ENCODE measurements at places on chromosomes 12 and 14.
A peak's percentile ranks its signal among the peaks of the same experiment; 100 is the strongest.

- DNase-seq: no peak
Measured at GRCh38 chr14:101363261-101363555, 198.1 kb upstream of the DIO3 start.

GRCh38 chr14:20580242-20580641, 7.6 kb downstream of the RNASE11 start:
- DNase-seq: no peak

GRCh38 chr12:127770118-127770517, 496.9 kb upstream of the TMEM132C start:
- no peak for DNase-seq

GRCh38 chr14:97975962-97976361, 1178.8 kb downstream of the VRK1 start:
- DNase-seq: no peak

GRCh38 chr12:91361864-91362263, 179.2 kb upstream of the DCN start:
- DNase-seq: peak; percentile 27

DNA sequence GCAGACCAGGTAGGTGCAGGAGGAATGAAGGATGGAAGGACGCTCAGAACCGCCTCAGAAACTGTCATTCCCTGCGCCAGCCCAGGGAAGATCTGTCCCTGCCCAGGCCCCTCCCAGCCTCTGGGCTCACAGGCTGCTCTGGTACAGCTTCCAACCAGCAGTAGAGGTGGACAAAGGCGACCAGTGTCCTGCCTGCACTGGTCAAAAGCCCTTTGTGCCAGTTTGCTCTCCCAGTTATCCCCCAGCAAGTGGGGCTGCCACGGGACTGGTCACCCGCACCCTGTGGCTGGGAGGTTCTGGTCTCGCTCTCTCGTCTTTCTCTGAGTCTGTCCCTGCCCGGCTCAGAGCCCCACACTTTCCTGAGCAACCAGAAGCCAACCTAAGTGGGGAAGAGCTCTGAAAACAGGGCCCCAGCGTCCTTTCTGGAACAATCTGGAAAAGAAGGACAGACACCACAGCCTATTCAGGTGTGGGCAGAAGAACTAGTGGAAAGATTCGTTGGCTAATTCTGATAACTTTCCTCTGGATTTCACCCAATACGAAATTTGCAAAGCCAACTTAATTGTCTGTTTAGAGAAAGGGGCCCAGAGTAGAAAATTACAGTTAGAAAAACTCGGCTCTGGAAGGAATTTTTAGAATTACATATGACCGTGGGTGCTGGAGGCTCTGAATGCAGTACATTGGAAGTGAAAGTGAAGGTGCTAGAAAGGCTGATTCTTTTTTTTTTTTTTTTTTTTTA, 21.7 kb downstream of the SNRNP35 start:
- DNase-seq: no peak

GRCh38 chr12:14356147-14356546, 9.3 kb upstream of the ATF7IP start:
- no peak for DNase-seq

GRCh38 chr14:53716578-53716977, 240.0 kb downstream of the BMP4 start:
- DNase-seq: no peak

GRCh38 chr14:30656190-30656632, 34.1 kb downstream of the SCFD1 start:
- no peak for DNase-seq

GRCh38 chr12:130017591-130018449, 114.0 kb upstream of the TMEM132D start:
- DNase-seq: peak; percentile 53

- no peak for DNase-seq
Measured at GRCh38 chr12:5494343-5494742, 62.4 kb downstream of the NTF3 start.

GRCh38 chr12:119235197-119235751, 56.5 kb downstream of the HSPB8 start:
- DNase-seq: no peak

GRCh38 chr12:109795023-109795422, 38.2 kb downstream of the TRPV4 start:
- no peak for DNase-seq

DNA sequence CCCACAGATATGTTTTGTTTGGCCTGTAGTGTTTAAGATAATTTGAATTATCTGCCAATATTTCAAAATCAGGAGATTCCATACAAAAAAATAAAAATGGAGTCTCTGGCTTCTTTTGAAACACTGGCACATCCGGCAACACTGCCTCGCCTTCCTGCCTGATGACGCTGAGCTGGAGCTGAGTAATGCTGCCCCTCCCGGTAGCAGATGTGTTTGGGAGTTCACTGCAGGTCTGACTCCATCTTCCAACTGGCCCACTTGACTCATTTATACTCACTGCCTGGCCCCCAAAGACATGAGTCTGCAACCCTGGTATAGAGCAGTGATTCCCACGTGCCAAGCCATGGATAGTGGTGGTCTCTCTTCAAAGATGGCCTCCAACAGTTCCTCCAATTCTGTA, 7.4 kb downstream of the CIT start:
- DNase-seq: no peak

DNA sequence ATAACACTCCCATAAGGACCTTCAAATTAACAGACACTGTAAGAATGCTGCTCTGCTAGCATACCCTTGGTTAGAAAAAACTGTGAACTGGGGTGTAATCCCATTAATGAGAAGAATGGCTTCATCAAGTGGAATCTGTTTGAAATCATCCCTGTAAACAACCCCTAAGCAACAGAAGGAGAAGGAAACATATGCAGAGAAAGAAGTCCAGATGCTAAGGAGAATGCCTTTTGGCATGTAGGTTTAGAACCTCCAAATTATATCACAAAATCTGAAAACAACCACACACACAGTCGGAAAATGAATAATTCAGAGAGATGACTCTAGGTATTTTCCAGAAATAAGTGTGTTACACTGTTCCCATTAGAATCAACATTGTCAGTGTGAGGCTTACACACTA, 140.2 kb downstream of the NUAK1 start:
- no peak for DNase-seq

DNA sequence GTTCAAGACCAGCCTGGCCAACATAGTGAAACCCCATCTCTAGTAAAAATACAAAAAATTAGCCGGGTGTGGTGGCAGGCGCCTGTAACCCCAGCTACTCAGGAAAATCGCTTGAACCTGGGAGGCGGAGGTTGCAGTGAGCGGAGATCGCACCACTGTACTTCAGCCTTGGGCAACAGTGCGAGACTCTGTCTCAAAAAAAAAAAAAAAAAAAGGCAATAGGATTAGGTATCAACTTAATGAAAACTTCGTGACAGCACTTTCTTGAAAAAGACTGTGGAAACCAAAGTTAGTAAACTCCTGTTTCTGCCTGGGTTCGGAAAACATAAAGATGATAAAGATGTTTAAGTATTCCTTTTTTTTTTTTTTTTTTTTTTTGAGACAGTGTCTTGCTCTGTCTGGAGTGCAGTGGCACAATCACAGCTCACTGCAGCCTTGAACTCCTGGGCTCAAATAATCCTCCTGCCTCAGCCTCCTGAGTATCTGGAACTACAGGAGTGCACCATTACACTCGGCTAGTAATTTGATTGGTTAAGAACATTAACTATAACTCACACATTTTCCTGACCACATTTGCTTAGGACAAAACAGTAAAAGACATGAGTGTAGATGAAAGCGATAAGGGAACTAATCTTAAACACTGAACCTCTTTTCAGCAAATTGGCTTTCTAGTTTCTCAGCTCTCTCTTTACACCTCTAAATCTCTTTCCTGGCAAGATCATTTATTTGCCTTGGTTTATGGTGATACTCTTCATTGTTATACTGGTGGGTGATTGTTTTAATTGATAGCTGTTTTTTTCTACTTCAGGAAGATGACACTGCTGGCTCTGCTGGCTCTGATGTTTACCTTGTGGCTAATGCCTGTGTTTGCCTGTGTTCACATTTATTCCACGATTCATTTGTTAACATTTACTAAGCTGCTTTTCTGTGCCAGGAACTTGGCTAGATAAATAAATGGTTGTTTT, 15.8 kb downstream of the HIF1A start:
- DNase-seq: no peak

- no peak for DNase-seq
Measured at GRCh38 chr14:104966981-104967385, 11.2 kb downstream of the AHNAK2 start.

- DNase-seq: no peak
Measured at GRCh38 chr14:74293606-74294005, 9.1 kb downstream of the ABCD4 start.

DNA sequence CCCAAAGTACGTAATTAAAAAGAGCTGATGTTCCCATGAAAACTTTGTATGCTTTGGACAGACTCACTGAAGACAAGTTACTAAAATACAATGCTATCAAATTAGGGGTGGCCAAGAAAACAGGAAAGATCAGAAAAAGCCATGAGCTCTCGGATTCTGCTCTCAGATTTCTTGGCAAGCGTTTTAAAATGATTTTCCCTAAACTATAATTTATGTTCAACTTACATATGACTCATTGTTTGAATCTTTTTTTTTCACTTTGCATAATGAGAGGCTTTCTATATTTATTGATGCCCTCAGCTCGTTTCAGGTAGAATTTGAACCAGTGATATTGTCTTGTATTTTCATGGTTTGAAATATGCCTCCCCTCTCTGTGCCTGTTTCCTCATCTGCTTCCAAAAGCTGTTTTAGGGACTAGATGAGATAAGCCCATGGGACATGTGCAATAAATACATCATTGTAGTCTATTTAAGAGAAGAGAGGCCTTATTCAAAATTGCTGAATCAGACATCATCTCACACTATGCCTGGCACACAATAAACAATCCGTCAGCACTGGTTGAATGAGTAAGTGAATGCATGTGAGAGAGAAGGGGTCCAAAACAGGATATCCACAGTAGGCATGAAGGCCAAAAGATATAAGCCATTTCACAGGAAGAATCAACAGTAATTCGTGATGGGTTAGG, 4.7 kb upstream of the IPO8 start:
- no peak for DNase-seq

GRCh38 chr14:74649673-74650072, 37.6 kb upstream of the LTBP2 start:
- DNase-seq: no peak

DNA sequence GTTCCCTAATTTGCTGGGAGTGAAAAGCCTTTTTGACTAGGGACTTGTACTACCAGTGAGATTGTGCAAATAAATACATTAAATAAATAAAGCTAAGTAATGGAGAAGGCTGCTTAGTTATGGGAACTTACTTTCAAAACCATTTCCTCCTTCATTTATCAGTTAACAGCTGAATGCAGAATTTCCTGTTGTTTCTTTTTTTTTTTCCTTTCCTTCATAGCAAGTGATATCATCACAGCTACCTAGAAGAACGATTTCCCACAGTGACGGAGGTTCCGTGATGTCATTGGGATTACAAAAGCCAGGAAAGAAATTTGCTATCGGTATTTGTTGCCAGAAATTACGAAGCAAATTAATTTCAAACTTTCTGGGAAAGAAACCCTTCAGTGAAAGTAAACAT, 42.1 kb upstream of the SOCS2 start:
- DNase-seq: no peak

DNA sequence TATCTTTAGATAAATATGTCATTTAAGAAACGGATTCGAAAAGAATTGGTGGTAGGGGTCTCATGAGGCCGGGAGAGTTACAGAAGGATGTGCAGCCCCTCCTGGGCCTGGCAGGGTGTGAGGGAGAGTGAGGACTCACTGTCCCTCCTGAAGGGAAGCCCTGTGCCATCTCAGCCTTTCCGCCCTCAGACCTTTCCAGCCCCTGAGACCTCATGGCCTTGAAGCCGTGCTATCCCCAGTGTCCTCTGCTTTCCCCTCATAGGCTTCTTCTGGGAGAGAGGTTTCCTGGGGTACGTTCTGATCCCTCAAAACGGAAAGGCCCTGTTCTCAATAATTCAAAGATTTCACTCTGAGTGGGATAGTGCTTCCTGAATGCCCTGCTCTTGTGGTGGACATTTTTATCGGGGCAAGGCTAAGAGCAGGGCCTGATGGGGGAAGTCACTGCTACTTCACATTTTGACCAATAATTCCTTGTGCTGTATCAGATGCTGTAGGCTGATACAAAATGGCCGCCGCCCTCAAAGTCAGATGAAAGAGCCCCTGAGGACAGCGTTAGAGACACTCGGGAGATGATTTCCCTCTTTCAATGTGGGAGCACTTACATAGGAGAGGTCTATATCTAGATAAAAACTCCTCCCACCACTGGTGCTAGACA, 1.3 kb downstream of the CD4 start:
- no peak for DNase-seq

DNA sequence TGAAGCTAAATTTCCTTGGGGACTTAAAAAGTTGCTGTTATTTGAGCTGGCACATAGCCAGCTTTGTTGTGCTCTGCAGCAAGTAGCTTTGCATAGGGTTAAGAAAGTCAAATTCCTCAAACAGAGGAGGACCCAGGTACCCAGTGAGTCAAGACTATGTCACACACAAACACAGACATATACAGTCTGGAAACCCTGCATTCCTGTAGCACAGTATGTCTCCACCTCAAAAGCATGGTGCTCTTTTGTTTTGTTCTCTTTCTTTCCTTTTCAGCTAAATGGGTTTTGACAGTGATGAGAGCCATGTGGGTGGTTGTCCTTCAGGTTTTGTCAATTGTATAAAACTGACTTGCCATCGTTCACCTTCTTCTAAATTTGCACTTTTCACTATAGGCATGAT, 179.6 kb upstream of the DIO2 start:
- peak; percentile 45 for DNase-seq

DNA sequence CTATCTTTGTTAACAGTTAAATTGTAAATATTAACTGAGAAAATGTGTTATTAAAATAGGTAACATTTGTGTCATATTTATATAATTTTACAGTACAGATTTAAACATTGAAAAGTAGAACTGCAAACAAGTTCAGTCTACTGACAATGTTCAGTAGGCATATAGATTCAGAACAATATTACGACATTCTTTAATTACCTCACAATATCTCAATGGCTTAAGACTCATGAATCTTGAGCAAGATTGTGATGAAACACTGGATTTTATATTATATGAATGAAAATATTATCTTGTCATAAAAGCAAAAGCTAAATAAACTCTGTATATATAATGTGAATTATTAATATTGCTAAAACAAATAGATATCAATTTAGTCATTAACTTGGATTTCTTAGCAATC, 194.9 kb downstream of the ADAMTS20 start:
- no peak for DNase-seq

DNA sequence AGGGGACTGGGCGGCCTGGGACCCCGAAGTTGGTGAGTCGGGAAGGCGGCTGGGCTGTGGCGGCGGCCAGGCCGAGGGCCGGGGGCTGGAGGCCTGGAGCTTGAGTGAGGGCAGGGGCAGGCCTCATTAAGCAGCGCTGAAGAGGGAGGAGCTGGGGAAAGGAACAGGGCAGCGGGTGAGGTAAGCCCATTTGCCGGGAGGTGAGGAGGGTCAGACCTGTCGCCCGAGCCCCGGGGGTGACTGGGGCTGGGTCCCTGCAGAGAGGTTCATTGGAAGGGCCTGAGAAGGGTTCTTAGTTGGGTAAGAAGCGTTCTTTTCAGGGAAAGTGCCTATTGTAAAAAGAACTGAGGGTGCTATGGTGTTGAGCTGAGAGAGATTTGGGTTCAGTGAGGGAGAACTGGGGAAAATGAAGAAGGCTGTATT, 441 bp downstream of the RAB5B start:
- DNase-seq: peak; percentile 18
